ENCODE measurements at places on chromosomes 3 and 15.
A peak's percentile ranks its signal among the peaks of the same experiment; 100 is the strongest.

DNA sequence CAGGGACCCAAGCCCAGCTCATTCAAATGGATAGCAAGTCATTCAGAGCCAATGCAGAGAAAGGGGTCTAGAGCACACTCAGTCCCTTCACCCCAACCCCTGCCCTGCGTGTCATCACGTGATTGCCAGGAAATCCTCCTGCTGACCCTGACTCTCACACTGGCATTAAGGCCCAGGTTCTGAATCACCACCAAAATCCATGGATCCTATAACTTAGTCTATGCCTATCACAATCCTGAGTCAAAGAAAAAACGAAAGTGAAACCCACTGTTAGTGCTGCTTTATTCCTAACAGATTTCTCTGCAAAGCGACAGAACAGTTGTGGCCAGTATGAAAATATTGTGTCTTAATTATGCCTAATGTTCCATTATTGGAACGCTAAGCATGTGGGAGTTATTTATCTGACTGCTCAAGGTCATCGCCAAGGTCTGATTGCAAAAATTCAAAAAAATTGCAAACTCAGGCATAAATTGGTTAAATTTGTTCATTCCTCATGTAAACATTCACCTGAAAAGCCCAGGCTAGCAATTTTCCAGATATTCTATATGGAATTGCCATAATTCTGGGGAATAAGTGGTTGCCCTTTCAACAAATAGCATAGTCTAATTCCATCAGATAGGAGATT, 108.7 kb upstream of the EIF1B start:
- DNase-seq = no peak

GRCh38 chr15:95019907-95020306, 788.5 kb downstream of the MCTP2 start:
- no peak for DNase-seq

DNA sequence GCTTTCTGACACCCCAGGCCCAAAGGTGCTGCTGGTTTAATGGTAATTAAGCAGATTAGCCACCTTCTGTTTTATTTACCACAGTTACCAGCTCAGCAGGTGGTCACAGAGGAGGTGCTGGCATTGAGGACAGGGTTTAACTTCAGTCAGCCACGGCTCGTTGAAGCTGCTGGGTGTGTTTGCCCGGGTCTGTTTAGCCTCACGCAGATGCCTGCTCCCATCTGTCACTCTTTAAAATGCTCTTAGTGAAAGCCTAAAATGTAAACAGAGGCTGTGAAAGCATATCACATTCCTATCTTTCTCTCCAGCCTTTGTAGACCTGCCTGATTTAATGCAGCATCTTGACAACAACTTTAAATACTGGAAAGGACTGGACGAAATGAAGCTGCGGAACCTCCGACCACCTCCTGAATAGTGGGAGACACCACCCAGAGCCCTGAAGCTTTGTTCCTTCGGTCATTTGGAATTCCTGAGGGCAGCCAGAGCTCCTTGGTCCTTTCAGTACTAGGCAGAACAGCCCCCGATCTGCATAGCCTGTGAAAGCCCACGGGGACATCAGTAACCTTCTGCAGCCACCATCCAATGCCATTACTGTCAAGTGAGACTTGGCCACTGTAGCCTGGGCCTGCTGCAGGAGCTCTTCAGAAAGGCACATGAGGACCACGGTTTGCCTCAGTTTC, 156.0 kb downstream of the PDE8A start:
- DNase-seq = no peak

- no peak for DNase-seq
Measured at GRCh38 chr15:94336817-94337467, 105.6 kb downstream of the MCTP2 start.

GRCh38 chr15:53555226-53555625, 204.2 kb downstream of the WDR72 start:
- no peak for DNase-seq

DNA sequence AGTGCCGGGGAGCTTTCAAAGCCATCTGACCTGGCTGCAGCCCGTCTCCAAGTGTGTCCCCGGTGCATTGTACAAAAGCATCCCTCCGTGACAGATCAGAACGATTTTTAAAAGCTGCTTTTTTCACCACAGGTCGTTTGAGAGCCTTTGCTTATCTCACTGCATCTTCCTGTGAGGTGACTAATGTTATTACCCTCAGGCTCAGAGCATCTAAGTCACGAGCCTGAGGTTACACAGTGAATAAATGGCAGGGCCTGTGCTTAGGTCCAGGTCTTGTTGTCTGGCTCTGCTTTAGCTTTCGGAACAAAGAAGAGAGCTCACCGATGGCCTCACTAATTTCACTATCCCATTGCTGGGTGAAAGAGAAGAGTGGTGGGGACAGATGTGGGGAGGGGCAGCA, 83.3 kb downstream of the SEC22A start:
- DNase-seq = no peak

DNA sequence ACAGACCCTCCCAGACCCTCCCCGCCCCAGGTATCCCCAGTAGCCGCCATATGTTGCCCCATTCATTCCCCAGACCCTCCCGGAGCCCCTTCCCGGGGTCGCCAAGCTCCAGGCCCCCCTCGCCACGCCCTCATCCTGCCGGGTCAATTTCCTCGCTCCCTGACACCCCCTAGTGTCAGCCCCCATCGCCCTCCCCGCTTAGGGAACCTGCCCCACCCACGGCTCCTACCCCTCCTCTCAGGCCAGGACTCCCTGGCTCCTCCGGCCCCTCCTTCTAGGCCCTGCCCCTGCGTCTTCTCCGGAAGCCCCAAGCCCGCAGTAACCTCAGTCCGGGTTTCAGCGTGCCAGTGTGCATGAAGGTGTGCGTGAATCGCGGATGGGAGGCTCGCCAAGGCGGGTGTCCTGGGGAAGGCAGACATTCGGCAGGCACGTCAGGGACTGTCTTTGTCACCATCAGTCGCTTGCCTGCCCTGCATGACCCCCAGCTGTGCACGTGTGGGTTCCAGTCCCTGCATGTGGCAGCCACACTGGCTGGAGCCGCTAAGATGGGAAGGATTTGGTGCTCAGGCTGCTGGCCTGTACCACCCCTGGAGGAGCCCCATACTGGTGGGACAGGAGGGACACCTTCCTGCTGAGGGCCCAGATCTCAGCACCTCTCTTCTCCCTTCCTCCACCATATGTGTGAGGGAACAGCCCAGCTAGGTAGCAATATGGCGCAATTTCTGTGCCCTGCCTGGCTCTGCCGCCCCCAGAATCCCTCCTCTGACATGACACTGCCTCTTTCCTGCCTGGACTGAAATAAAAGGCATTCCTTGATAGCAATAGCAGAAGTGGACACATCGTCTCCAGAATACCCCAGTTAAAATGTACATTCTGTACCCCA, 693 bp downstream of the DISP2 start:
- DNase-seq = no peak

DNA sequence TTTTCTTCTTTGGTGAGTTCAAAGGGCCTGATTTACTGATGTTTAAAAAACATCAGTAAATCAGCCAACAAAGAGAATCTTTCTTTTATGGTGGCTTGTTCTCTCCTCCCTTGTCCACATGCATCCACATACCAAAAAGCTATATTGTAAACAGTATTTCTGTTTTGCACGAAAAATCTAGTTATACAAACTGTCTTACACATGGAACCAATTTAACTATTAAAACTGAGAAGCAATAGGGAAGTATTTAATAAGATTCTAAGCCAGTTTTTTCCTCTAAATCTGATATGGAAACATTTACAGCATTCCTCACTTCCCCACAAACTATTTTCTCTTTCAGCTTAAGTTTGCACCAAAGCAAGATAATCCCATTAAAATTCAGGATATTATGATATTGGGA, 110.8 kb upstream of the ICE2 start:
- no peak for DNase-seq

DNA sequence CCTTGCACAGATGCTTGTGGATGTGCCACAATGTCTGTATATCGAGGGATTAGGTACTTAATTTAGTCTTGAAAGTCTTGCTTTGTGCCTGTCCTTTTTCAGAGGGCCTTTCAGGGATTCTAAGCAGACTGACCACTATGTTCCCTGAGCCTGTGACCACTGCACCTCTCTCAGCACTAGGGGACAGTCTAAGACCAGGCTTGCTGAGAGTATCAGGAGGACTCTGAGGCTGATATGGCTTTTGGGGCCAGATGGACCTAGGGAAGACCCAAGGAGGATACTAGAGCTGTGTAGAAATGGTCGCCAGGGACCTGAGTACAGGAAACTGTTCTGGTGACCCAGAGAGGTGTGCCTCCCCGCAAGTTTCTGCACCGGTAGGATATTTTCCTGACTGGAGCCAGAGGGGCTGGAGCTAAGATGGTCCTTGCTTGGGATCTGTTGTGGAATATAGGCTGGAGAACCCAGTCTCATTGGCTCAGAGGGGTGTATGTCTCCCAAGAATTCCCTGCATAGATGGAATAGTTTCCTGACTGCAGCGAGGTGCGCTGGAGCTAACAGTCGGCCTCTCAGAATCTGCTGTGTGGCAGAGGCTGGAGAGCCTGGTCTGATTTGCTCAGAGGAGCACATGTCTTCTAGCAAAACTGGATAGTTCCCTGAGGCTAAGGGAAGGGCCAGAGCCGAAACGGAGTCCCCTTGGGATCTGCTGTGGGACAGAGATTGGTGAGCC, 213.2 kb upstream of the DCBLD2 start:
- DNase-seq = peak; percentile 44

- no peak for DNase-seq
Measured at GRCh38 chr15:85543741-85544155, 163.3 kb downstream of the AKAP13 start.

- no peak for DNase-seq
Measured at GRCh38 chr15:90478846-90479481, 50.8 kb upstream of the CRTC3 start.

GRCh38 chr3:54125300-54125699, 2.9 kb downstream of the CACNA2D3 start:
- DNase-seq = no peak

DNA sequence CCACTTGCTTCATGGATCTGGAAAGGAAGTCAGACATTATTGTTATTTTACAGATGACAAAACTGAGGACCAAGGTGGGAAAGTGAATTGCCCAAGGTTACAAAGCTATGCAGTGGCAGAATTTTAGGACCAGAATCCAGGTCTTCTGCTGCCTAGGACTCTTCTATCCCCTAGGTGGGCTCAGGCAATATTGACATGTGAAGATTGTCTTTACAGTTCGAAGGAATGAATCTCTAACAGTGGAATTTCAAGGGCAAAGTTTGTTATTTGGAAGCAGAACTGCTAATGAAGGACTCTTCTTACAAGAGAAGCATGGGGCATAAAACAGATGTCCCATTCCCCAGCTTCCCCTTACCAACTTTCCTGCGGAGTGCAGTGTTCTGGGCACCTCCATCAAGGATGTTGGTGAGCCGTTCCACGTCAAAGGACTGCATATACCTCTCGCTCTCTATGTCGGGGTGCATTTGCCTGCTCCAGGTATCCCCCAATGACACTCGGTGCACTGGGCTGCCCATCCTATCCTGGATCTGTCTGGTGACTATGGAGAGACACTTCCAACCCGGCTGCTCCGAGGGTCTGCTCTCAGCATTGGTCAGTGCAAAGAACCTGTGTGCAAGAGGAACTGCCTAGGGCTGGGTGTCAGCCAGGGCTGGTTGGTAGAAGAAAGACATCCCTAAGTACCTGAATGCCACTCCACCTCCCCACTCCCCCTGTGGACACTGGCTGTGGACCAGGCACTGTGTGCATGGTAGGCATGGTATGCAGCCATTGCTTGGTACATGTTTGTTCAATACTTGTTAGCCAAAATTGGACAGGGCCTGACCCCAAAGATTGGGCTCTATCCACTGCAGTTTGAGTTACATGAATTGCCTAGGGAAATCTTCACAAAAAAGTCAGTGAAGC, 2.1 kb downstream of the ACOX2 start:
- no peak for DNase-seq

- no peak for DNase-seq
Measured at GRCh38 chr3:82100378-82100777, 338.9 kb upstream of the GBE1 start.

DNA sequence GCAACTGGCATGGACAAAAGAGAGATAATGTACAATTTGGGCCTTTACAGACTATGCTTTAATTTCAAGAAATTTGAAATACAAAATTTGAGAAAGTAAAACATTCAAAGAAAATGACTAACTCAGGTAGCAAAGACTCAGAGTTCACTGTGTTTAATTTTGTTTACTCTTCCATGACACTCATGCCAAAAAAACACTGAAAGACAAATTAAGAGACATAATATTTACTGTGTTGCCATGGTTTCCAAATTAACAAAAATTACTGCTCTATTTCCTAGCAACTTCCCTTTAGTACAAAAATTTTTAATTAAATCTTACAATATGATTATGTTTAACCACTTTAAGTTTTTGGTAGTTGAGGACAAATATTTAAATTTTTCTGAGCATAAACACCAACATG, 29.6 kb downstream of the LRRFIP2 start:
- no peak for DNase-seq

GRCh38 chr3:140580746-140581145, 97.1 kb upstream of the TRIM42 start:
- DNase-seq = no peak

GRCh38 chr3:159624616-159625015, 364.0 kb upstream of the IL12A start:
- DNase-seq = no peak

DNA sequence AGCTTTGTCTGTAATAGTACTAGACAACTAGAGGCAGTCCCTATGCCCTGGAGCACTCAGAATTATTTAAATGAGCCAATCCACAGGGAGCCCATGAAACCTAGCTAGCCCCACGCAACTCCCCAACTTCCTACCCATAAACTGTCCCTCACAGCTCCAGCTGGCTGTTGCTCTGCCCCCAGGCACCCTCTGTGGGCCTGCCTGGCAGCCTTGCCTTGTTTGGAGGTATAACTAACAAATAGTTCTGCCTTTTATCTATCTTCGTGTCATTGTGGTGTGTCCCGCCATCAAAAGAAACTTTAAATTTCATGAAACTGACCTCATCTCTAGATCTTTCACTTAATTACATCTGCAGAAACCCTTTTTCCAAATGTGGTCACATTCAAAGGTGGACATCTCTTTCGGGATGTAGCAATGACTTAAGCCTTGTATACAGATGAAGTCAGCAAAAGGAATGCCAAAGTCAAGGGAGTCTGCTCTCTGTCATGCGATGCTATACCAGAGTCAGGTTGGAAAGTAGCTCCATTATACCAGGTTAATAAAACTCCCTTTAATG, 1.8 kb upstream of the RTP3 start:
- no peak for DNase-seq

GRCh38 chr3:90136456-90137191, 1029.2 kb downstream of the EPHA3 start:
- DNase-seq = no peak

- no peak for DNase-seq
Measured at GRCh38 chr3:122000936-122001605, 21.0 kb downstream of the ILDR1 start.

- DNase-seq = no peak
Measured at GRCh38 chr3:54193093-54193492, 70.7 kb downstream of the CACNA2D3 start.

DNA sequence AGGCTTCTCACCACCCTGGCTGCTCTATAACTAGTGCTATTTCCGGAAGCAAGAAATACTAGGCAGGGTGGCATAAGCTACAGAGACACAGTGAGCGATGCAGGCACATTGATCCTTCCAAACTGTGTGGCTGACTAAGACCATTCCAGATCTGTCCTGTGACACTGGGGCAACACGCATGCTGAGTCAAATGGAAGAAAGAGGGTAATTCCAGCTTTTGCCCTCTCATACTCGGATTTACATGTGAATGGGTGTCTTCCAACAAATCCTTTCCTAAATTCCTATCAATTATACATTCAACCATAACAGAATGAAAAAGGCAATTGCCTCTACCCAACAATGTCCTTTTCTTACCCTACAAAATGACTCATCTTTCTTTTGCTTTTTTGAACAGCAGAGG, 5.1 kb downstream of the FSIP1 start:
- no peak for DNase-seq

Measured in NT2/D1 (cell line).